Activated CD4-positive, alpha-beta memory T cell treated with anti-CD3 and anti-CD28 coated beads, Interleukin-2, amount 10 ng/mL, durations not matched to agents 7 days and 5 days (primary cell): ENCODE measurements at places on chromosomes 2 and 18. TPM values are rescaled to one million over a fixed set of nuclear protein-coding genes. Genes with fewer than 3 reads are reported as not detected.
A peak's percentile ranks its signal among the peaks of the same experiment; 100 is the strongest.

DNA sequence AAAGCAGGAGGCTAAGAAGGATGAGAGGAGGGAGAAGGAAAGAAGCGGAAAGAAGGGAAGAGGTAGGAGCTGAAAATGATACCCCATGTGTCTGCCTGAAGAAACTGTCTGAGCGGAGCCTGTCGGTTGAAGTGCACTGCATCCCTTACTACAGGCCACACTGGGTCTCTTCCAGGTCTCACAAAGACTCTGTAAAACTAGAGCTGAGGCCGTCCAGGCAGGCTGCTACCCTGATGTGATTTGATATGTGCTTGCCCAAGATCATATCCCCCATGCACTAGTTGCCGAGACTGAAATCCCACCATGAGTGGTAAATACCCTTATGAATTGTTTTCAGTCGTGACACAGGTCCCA, 134.4 kb downstream of the MAIP1 start:
- no peak for DNase-seq

ME2 gene
- total RNA-seq, result 73.6 TPM

- DNase-seq, result no peak
These were observed 49.9 kb downstream of the FAM210A start for GRCh38 chr18:13676471-13676870.

MAP2 gene
- total RNA-seq, result not detected

- DNase-seq, result peak; percentile 82
These were observed at the start of gene BBS5 for GRCh38 chr2:169479257-169480078. Gene BBS5, plus strand, starts transcription at chr2:169479494. Its CDS starts 60 bp downstream, at chr2:169479554.

PAPOLG gene
- 21.1 TPM for total RNA-seq

- DNase-seq, result no peak
These were observed 2.3 kb upstream of the HOXD10 start for GRCh38 chr2:176114120-176114929.

GRCh38 chr2:236131073-236131692, 37.0 kb downstream of the GBX2 start:
- DNase-seq, result no peak

- DNase-seq, result peak; percentile 85
These were observed 169.4 kb downstream of the THADA start for GRCh38 chr2:43426305-43427031.

DNA sequence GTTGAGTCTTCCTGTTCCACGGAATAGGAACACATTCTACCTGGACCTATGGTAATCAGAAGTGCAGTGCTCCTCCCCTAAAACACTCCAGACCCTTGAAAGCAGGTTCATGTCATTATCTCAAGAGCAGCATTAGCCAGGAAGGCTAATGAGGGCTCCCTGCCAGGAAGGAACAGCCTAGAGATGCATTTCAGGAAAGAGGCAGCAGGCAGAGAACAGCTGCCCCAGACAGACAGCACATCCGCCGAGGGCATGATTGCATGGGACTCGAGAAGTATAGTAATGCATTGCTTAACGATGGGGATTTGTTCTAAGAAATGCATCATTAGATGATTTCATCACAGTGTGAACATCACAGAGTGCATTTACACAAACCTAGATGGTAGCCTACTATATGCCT, 171.5 kb downstream of the ALK start:
- DNase-seq, result no peak
